NCI-H345 (cell line): ENCODE measurements at places on chromosomes 1 and 21.

- no peak for DNase-seq
Measured at GRCh38 chr1:215292932-215293331, 210.4 kb downstream of the KCNK2 start.

- DNase-seq: no peak
Measured at GRCh38 chr21:29854795-29855194, 85.0 kb downstream of the GRIK1 start.

DNA sequence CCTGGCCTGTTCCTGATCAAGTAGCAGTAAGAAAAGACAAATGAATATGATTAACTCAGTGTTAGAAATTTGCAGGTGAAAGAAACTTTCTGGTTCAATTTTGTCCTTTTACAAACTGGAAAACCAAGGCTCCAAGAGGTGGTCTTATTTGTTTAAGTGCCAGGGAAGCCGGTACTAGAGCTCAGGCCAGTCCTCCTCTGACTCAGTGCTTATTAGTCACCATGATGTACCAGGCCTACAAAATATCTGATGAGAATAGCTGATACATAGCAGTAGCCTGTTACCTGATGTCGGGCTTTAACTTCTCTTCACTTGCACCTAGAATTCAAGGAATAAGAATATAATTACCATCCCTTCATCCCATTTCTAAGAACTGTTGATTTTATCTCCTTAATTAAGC lies 394.8 kb downstream of the LMX1A start:
- DNase-seq: no peak

DNA sequence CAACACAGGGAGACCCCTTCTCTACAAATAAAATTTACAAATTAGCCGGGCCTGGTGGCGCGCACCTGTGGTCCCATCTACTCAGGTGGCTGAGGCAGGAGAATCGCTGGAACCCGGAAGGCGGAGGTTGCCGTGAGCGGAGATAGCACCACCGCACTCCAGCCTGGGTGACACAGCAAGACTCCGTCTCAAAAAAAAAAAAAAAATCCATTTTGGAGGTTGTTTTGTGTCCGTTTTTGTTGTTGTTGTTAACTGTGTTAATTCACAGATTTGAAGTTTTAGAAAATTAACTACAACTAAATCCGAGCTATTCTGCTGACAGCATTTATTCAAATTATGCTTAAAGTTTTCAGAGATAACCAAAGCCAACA lies 618 bp downstream of the CLCC1 start:
- DNase-seq: no peak

DNA sequence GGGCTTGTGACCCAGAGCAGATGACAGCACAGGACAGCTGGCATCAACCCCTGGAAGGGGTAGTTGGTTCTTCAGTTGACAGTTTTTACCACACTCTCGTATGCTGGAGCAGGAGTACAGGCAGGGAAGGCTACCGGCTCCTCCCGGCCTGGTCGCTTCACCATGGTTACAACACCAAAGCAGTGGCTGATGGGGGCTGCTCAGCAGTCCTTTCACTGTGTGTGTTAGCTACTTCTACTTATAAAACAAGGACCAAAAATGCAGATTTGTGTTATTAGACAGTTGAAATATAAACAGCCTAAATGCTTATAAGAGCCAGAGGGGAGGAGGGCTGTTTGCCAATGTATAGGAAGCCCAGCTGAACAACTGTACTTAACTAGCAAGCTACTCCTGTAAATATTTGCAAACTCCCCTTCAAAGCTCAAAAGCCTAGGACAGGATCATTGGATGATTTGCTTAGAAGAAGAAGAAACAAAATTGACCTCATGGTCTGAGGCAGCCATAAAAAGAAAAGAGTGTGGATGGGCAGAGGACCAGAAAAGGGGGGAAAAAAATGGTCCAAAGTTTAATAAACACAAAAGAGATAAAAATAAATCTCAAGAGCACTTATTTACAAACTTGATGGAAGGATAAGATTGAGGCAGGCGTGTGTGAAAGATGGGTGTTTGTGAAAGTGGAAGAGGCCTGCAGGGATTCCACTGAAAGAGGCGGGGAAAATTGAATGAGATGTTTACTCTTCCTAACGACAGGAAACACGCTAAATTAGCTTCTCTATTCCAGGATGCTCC lies 57.1 kb downstream of the TGFB2 start:
- peak; percentile 96 for DNase-seq

DNA sequence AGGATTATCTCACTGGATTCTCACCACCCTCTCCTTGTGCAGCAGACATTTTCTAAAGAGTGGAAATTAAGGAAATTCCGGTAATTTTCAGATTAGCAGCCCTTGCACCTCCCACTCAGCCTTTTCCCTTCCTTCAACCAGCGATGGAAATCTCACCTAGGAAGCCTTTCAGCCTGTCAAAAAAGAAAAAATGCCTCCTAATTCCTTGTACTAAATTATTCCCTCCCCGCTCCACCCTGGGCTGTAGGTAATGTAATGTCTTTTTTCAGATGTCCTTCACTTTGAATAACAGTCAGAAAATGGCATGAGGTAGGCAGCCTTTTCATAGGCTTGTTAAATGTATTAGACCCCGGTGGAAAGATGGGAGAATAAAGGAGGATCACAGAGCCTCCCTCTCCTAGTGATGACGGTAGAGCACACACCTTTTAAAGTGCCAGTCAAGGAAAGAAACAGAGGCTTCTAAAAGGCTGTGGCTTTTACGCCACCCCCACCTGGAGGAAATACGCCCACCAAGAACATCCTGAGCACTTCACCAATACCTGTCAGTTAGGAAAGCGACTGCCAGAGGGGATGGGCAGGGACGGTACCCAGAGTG lies 62.8 kb upstream of the NEK2 start:
- no peak for DNase-seq

DNA sequence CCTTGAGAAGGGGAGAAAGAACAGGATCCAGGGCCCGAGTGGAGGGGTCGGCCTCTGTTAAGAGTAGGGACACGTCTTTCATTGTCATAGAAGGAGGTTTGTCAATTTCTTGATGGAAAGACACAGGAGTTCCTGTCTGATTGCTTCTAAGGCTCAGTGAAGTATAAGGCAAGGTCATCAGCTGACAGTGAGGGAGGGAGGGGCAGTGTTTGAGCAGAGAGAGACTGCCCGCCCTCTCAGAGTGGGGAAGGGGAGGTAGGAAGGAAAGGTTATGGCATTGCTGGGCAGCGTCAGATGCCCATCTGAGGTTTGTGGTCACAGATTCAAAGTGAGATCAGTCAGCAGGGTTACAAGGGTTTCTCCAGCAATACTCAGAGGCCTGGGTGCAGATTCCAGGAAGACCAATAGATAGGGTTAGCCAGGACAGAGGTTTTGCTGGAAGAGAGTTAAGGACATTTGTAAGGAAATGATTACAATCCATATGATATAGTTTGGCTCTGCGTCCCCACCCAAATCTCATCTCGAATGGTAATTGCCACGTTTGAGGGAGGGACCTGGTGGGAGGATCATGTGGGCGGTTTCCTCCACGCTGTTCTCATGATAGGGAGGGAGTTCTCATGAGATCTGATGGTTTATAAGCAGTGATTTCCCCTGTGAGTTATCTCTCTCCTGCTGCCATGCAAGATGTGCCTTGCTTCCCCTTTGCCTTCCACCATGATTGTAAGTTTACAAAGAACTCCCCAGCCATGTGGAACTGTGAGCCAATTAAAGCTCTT lies 127.2 kb upstream of the GJB5 start:
- DNase-seq: no peak

DNA sequence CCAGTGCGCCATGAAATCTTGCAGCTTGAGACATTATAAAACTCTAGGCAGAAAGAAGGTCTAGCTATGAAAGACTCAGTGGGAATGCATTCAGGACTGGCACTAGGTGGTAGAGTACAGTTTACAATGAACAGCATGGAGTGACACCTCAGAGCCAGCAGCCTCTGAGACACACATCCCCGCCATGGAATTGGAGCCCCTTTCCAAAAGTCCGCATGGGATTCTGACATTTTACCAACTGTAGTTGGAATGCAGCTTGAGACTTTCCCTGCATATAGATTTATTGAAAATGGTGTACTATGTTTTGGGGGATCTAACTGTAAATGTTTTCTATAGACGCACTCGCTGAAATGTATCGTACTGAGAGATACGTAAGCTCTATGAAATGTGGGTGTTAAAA lies 116.3 kb downstream of the ZSCAN20 start:
- DNase-seq: no peak

GRCh38 chr1:225962440-225962975 lies 21.5 kb upstream of the LEFTY2 start:
- DNase-seq: no peak

DNA sequence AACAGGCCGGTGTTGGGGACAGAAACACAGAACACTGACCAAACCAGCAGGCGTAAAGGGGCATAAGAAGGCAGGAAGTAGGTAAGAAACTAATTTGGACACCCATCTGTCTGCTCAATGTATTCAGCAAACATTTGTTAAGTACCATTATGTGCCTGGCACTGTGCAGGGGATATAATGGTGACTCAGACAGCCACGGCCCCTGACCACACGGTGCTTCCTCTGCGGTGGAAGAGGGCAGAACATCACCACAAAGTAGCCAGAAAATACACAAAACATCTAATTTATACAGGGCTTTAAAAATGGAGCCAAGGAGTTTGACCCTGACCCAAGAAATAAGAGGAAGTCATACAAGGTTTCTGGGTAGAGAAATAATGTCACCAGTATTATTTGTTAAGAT lies 12.9 kb downstream of the DNAJC11 start:
- DNase-seq: no peak

DNA sequence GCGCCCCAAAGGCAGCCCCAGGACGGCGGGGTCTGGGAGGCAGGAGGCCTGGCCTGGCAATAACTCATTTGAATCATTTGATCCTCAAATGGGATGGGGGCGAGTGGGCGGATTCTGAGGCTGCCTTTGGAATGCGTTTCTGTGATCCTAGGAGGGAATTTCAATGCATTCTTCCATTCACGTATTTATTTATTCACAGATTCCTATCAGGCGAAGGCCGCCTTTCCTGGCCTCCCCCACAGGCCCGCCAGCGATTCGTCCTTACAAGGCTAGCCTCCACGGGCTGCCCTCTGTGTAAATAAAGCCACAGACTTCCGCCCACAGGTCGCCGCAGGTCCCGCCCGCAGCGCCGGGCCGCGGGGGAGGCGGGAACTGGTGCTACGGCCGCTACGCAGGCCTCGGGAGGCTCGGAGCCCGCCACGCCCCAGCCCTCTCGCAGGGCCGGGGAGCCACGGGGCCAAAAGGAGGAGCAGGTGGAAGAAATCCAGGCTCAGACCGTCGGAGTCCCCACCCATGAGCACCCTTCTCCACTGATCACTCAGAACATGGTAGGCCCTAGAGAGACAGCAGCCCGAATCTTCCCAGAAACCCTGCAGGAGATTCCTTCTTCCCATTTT lies 31.3 kb upstream of the JUN start:
- DNase-seq: no peak

- DNase-seq: no peak
Measured at GRCh38 chr1:15918962-15919715, 56.8 kb downstream of the ZBTB17 start.

GRCh38 chr1:175632667-175633066 lies 110.7 kb downstream of the TNR start:
- no peak for DNase-seq

DNA sequence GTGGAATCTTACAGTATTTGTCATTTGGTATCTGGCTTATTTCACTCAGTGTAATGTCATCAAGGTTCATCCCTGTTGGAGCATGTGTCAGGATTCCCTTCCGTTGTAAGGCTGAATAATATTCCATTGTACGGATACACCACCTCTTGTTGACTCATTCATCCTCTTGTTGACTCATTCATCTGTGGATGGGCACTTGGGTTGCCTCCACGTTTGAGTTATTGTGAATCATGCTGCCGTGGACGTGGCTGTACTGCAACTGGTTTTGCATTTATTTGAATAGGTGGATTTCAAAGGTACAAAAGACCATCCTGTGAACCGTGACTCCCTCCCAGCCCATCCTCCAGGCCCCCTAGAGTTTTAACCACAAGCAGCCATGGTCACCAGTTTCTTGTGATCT lies 11.9 kb upstream of the TCP10L start:
- peak; percentile 29 for DNase-seq

DNA sequence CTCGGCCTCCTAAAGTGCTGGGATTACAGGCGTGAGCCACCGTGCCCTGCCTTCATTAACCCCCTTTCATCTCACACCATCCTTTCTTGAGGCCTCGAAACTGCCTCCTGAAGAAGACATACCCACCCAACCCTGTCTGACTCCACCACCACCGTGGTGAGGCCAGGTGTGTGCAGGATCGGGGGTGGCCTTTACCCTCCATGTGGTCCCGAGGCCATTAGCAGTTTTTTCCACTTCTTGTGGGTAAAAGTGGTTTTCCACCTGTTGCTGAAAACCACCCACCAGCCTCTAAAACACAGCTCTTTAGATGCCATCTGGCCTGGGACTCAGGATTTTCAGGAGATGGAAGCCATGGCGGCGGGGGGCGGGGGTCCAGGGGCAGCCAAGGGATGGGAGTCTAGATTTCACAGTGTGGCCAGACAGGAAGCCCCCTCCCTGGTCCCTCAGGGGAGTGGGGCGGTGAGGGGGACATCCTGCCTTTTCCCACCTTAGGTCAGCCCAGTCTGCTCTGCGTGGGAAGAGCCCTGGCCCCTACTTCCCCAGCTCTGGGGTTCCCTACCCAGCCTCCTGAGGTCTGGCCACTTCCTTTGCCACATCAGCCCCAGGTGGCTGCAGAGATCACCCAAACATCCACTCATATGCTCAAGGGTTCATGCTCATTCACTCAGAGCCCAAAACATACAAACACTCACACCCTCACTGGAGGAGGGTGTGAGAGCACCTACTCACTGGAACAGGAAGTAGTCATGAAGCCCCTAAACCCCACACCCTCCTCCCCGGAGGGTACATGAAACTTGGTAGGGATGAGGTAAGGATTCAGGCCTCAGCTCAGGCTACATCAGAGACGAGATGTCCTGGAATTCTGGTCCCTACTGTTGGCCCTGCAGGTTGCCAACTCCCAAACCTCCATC lies 2.3 kb downstream of the FGR start:
- no peak for DNase-seq

GRCh38 chr1:41898191-41898713 lies 20.5 kb downstream of the HIVEP3 start:
- DNase-seq: no peak

DNA sequence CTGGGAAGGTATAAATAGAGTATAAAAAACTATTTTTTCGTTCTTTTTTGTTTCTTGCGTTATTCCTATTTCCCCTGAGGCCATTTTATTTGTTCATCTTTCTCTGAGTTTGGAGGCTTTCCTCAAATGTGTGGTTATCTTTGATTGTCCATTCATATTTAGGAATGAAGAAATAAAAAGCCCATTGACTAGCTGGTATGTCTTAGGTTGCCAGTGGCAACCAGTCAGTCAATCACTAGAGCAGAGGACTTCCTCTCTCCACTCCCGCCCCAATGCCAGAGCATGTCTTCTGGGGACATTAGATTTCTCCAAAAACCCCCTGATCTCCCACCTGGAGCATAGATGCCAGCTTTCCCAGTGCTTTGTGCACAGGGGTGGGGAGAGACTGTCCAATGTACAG lies 20.7 kb upstream of the FOXE3 start:
- DNase-seq: no peak

GRCh38 chr21:33022489-33022827 lies 3.3 kb upstream of the OLIG2 start:
- no peak for DNase-seq

GRCh38 chr1:42951588-42951987 lies 7.1 kb downstream of the SLC2A1 start:
- no peak for DNase-seq
